HAP-1 (cell line): ENCODE measurements at places on chromosomes 6 and 20.

DNA sequence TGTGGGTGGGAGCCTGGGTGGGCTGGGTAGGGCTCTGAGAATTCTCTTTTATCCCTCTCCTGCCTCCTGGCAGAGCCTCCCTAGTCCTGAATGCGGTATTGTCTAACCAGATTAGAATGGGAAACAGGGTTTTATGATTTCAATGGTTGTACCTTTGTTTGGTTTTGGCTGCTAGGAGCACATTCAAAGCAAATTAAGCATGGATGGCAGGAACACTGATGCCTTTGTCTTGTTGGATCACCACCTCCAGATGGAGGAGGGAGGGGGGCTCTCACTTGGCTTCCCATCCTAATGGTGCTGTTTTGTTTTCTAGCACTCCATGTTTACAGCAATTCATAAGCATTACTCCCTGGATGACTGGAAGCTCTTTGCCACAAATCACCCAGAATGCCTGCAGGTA, 11.6 kb downstream of the GMPR start:
- peak; percentile 53 for DNase-seq

GRCh38 chr6:110587328-110587727, 110.9 kb upstream of the SLC22A16 start:
- no peak for DNase-seq

DNA sequence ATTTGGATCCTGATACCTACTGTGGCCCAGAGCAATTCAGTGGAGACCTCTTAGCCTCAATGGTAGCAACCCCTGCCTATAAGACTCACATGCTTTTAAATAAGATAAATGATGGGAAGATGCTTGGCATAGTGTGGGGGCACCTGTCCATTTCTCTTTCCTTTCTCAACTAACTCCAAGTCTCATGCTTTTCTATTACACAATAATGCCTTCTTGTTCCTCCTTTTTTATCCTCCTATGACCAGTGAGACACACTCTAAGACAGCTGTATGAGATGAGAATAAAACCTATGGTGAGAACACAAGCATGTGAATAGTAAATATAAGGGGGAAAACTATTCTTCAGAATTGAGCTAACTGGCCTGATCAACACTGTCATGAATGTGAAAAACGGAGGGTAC, 147.0 kb upstream of the STXBP5 start:
- DNase-seq, result no peak

- DNase-seq, result no peak
These were observed 283.8 kb upstream of the TSHZ2 start for GRCh38 chr20:52688345-52688744.

- peak; percentile 6 for DNase-seq
These were observed 31.8 kb upstream of the ELMO2 start for GRCh38 chr20:46438156-46438750.

DNA sequence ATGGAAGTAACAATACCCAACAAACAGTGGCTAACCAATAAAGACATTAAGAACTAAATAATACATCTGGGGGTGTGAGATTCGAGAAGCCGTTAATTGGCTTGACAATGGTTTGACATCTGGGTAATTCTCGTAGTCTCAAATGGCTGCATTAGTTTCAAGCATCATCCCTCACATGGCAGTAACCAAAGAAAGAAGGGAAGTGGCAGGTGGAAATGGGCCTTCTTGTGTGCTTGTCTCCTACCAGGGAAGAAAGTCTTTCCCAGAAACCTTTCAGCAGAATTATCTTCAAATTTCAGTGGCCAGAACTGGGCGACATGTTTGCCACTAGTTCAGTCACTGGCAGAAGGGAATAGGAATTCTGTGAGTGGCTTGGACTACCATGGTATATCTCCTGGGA, 10.4 kb downstream of the STK4 start:
- DNase-seq, result no peak

DNA sequence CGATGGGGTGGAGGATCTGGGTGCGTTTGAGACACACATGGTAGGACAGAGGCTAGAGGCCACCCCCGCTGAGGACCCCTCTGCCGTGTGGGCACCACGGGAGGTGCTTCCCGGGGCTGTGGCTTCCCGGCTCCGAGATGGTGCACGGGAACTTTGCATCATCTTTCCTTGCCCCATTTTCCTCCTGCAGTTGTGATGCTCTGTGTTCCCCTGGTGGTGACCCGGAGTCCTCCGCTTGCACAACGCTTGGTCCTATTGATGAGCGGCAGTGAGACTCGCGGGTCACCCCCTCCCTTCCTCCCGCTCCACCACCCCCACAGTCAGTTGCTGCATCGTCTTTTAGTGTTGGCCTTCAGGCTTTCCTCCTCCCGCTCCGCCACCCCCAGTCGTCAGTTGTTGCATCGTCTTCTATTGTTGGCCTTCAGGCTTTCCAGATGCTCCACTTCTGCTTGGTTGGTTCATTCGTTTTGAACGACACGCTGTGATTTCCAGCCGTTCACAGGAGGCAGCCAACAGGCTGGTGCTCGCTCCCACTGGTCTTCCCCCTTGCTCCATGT, 37.3 kb downstream of the PYGB start:
- DNase-seq, result no peak

DNA sequence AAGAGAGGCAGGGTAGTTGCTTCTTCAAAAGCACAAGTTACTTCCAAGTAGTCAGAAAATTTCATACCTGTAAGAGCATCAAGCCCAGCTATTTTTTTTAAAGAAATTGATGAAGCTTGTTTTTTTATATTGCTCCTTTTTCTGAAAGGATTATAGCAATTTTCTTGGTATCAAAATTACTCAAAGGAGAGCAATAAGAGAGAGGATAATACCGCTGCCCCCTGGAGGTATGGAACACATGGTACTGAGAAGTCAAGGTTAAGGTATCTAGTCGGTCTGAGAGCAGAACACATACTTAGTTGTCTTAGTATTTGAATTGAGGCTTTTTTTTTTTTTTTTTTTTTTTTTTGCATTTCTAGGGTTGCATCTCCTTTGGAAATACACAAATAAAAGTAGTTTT, 59.4 kb downstream of the ADGRF5 start:
- no peak for DNase-seq

GRCh38 chr20:64159711-64160110, 4.5 kb upstream of the MYT1 start:
- DNase-seq, result no peak

DNA sequence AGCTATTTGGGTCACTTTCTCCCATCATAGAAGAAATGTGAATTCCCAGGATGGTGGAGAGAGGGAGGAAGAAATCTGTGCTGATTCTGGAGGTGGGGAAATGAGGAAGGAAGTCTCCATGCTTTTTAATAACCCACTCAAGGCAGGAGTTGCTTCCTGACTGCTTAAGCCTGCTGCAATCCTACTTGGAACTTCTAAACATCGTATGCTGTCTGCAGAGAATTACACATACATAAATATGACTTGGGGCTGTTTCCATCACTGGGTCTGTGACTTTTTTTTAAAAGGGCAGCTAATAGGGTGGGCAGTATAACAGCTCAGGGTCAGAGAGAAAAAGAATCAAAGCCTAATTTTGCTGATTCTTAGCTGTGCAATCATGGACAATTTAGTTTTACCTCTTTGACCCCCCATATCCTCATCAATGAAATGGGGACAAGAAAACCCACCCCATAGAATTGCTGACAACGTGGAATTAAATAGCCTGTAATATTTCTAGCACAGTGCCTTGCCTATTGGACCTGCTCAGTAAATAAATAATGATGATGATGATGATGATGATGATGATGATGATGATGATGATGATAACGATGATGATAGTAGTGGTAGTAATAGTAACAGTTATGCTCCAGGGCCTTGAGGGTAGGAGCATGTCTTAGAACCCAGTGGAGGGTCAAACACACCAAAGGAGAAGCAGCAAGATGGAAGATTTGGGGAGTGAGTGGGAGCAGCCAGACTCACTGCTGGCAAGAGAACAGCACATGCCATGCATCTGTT, 166.7 kb upstream of the LRFN2 start:
- DNase-seq, result no peak

DNA sequence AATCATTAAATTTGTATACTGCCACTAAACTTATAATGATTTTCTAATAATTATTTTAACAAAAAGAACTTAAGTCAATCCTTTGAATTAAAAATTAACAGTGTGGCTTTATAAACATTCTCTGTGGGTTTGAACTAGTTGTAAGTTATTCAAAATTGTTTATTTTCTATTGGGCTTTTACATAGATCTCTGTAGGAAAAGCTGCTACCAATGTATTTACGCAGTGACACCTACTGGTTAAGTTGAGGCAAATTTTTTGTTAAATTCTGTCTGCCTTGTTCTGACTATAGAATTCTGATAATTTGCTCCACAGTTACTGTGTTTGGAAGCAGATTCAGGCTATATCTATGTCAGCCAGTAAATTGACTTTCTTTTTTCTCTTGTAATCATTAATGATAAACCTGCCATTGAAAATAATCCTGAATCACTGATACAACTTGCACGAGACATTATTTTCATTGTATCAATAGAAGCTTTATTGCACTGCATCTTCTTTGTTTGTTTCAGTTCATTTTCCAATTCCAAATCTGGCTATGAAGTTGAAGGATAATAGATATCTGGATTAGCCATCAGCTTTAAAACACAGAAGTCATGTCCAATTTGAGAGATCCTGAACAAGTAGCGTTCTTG, 66.0 kb upstream of the UTRN start:
- no peak for DNase-seq

DNA sequence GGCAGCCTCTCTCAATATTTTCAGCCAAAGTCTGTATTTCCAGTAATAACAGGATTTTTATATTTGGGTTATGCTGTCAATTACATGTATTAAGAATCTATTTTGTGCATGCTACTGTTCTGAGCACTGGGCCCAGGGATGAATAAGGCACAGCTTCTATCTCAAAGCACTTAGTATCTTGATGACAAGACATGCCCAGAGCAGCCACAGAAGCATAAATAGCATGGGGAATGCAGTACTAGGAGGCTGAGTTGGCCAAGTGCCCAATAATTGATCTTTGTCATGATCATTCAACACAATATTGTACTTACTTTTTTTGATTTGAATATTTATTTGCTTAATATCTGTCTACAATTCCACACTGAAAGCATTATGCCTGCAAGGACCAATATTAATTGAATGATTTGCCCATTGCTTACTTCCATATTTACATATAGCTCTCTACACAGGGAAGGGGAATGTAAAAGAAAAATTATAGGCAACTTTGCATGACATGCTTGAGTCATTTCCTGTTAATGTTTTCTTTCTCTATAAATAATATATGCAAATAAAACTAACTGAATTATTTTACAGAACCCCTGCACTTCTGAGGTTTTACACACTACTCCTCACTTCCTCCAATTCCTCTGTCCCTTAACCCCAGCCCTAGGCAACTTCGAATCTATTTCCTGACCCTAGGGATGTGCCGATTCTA, 298.9 kb upstream of the BMP2 start:
- DNase-seq, result no peak

GRCh38 chr20:2801286-2801728, 880 bp upstream of the CPXM1 start:
- DNase-seq, result no peak

DNA sequence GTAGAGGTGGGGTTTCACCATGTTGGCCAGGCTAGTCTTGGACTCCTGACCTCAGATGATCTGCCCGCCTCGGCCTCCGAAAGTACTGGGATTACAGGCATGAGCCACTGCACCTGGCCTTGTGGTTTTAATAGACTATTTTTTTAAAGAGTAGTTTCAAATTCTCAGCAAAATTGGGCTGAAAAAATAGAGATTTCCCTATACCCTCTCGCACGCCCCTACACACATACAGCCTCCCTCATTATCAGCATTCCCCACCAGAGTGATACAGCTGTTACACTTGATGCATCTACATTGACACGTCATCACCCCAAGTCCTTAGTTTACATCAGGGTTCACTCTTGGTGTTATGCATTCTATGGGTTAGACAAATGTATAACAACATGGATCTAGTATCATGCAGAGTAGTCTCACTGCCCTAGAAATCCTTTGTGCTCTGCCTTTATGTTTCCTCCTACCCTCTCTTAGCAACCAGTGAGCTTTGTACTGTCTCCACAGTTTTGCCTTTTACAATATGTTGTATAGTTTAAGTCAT, 103.6 kb downstream of the CDYL start:
- DNase-seq, result no peak

GRCh38 chr6:1315560-1316386, 3.9 kb downstream of the FOXQ1 start:
- no peak for DNase-seq

GRCh38 chr6:19477563-19477962, 359.6 kb upstream of the ID4 start:
- no peak for DNase-seq
